Right ventricle myocardium inferior (tissue), 1 donor: ENCODE measurements at places on chromosomes 3 and 15. TPM values are rescaled to one million over a fixed set of nuclear protein-coding genes. Genes with fewer than 3 reads are reported as not detected.

GRCh38 chr15:85488997-85489396, 108.6 kb downstream of the AKAP13 start:
- no peak for DNase-seq

- DNase-seq, result no peak
Measured at GRCh38 chr3:145698749-145699148, 462.2 kb downstream of the PLOD2 start.

DNA sequence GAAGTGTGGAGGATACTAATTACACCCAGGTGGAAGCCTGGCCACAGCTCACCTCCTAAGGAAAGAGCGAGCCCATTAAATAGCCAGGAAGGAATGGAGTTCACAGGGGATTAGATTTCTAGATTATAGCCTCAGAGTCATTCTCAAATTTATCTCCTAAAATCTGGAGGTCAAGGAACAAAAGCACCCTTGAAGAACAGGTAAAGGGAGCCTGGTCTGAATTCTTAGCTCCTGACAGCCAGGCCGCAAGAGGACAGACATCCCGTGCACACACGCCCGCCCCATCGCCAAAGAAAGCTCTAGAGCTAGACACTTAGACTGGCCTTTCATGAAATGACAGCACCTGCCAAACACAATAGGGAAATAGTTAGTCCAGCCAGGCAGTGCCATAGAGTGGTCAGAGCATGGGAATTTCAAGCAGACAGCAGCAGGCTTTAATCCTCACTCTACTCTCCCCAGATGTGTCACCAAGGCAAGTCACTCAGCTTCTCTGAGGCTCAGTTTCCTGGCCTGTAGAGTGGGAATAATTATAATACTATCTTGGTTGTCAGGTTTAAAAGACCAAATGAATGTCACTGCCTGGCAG, 59.2 kb downstream of the LIPC start:
- DNase-seq, result no peak

DNA sequence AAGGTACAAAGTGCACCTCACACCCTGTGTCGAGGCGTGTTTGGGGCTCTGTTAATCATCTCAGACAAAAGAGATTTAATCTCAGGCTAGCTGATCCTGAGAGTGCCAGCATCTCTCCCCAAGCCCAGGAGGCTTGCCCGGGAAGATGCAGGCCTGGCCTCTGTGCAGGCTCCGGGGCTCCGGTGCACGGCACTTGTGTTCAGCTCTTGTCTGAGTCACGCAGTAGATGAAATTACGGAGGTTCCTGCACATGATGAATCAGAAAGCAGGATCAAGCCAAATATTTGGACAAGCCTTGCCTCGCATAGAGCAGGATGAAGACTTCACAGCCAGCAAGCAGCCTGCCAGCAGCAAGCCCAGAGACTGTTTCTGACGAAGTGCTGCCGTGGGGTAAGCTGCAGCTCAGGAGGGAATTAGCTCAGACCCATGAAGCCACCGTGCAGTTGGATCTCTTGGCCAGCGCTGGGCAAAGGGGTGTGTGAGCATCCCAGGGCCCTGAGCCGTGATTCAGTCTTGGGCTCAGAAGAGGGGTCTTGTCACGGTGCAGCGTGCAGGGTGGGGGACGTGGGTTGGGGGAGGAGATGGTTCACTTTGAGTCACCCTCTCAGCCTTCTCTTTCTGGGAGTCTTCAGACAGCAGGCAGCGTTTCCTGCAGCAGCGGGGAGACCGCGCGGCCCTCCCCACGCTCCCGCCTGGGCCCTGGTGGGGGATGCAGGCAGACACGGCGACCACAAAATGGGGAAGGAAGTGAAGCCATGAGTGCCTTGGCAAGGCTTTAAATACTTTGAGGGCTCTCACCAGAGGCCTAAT, 89.2 kb upstream of the MEF2A start:
- DNase-seq, result peak; percentile 77

- DNase-seq, result no peak
Measured at GRCh38 chr3:176120507-176120906, 1076.8 kb downstream of the TBL1XR1 start.

- no peak for DNase-seq
Measured at GRCh38 chr15:31013863-31014607, 22.6 kb upstream of the MTMR10 start.

DNA sequence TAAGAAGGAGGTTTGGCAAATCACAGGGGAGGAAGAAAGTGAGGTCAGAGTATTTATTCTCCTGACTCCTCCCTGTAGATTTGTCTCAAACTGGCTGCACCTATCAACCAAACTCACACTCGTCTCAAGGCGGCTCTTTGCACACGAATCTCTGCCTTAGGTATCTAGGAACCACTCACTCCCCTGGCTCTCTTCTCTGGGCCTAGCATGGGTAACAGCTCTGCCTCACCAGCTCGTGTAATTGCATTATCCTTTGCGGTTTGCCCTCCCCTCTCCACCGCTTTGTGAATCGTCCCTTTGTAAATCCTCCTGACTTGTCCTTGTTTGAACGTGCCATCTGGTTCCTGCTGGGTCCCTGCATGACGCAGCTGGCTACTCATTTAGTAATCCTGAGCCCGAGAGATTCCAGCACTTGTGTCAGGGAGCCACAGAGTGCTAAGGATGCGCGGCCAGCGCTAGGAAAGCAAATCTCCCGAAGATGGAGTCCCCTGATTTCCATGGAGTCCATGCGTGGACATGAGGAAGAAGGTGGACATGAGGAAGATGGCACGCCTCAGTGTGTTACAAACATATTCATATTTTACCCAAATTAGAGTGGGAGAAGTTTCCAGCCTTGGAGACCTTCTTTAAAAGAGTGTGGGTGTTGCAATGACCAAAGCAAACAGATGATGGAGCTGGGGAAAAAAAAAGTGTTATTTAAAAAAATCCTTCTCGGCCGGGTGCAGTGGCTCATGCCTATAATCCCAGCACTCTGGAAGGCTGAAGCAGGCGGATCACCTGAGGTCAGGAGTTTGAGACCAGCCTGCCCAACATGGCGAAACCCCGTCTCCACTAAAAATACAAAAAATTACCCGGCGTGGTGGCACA, 26.7 kb downstream of the NRROS start:
- DNase-seq, result no peak

- no peak for DNase-seq
Measured at GRCh38 chr3:108156312-108156853, 65.6 kb upstream of the CD47 start.

- no peak for DNase-seq
Measured at GRCh38 chr15:32905481-32905880, 187.7 kb downstream of the GREM1 start.

GRCh38 chr15:37130356-37130755, 30.0 kb upstream of the MEIS2 start:
- DNase-seq, result no peak

Gene ANKRD63
- total RNA-seq, result 0.92 TPM

Gene APBA2
- 2.0 TPM for total RNA-seq

Gene KIF7
- total RNA-seq, result 2.2 TPM

Gene GOLGA6L7
- total RNA-seq, result not detected

Gene AHSG
- total RNA-seq, result not detected

Gene ZIC1
- not detected for total RNA-seq

Gene CCDC50
- 57.8 TPM for total RNA-seq

Gene XIRP1
- 317 TPM for total RNA-seq
